ENCODE measurements at places on chromosomes 2 and 18.

GRCh38 chr2:158045362-158045761, 56.3 kb upstream of the UPP2 start:
- no peak for DNase-seq

- peak; percentile 22 for DNase-seq
These were observed 17.0 kb downstream of the TNFAIP6 start for GRCh38 chr2:151374436-151374835.

DNA sequence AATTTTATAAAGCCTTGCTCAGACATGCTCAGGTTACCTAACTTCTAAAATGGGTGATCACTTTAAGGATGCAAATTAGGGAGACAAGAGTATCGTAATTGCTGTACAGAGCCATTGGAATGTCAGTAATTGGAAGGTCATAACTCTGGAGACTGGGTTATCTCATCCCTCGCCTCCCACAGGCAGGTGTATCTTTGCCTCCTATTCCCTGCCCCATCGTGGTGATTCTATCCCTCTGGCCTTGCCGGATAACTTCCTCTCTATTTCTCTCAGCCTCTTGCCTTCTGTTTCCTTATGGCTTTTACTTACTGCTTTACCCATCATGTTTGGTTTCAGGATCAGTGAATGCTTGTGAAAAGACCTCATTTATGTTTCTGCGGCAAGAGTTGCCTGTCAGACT, 2.5 kb downstream of the PDK1 start:
- DNase-seq, result no peak

DNA sequence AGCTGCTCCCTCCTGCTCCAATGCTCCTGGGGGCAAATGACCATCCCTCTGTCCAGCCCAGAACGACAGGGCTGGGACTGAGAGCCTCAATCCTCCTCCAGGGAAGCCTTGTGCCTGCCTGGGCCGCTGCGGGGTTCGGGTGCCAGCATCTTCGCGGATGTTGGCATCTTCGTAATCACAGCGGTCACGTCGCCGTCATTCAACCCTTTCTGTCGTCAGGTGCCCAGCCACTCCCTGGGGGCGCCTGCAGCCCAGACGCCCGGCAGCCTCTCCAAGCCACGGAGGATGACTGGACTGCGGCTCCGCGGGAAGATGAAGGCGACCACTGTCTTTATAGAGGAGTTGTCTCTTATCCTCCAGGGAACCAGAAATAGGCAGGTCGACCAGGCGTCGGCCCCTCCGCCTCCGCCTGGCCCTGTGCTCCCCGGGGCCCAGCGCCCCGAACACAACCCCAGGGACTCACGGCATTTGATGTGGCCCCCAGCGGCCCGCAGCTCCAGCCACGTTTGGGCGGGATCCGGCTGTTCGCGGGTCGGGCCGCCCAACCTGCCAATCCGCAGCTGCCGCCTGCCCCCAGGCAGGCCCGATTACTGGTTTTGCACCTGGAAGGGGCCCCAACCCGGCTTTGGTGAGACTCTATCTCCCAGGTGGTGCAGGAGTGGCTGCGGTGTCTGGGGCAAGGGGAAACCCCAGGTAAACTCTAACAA, 113.9 kb downstream of the THNSL2 start:
- no peak for DNase-seq

DNA sequence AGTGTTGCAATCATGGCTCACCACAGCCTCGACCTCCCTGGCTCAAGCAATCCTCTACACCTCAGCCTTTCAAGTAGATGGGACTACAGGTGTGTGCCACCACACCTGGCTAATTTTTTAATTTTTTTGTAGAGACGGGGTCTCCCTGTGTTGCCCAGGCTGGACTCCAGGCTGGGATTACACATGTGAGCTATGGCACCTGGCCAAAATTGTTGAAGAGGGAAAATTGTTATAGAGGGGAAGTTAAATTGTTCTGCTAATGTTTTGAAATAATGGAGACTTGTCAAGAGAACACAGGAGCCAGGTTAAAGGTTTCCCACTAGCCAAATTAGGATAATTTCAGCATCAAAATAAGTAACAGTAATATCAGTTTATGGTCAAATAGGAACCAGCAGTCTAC, 25.1 kb downstream of the PPIG start:
- DNase-seq, result no peak

- no peak for DNase-seq
These were observed 208.5 kb upstream of the SPOPL start for GRCh38 chr2:138293045-138293444.

DNA sequence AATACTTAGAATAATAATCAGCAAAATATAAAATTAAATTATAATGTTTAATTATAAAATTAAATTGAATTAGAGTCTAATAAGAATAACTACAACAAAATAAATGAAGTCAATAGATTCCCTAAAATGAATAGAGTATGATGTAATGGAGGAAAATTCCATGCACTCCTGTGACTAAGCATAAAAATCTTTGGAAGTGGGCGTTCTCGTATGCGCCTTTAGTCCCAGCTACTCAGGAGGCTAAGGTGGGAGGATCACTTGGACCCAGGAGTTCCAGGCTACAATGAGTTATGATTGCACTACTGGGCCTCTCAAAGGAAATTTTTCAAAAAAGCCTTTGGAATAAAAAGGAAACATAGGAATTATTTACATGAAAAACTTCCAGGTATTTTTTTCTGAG, 955.4 kb upstream of the POU3F3 start:
- no peak for DNase-seq

GRCh38 chr2:226552571-226553285, 246.9 kb downstream of the IRS1 start:
- no peak for DNase-seq

GRCh38 chr2:165287094-165287778, 48.0 kb downstream of the SCN2A start:
- DNase-seq, result no peak

GRCh38 chr2:203155406-203155805, 83.4 kb upstream of the CYP20A1 start:
- DNase-seq, result no peak

Data from amniotic stem cell (primary cell).